RKO (cell line): ENCODE measurements at places on chromosomes 16 and 17.

- DNase-seq: peak; percentile 78
These were observed 29.7 kb downstream of the FAM222B start for GRCh38 chr17:28812748-28813377.

- DNase-seq: peak; percentile 91
These were observed 34.3 kb downstream of the STAT5A start for GRCh38 chr17:42322382-42323267.

DNA sequence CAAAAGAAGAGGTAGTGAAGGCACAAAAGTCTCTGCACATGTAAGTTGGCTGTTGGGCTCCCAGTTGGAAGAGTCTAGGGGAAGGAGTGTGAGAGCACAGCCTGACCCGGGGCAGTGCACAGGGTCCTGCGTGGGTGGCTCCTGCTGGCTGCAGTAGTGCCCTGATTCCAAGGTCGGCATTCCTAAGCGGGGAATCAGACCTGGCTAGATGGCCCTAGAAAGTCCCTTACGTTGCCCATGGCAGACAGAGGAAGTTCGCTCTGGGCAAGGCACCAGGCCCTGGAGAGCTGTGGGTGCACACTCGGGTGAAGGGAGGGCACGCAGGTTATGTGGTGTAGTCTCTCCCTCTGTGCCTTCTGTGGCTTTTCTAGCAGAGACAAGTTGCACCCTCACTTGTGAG lies 22.8 kb upstream of the SLC5A11 start:
- no peak for DNase-seq

GRCh38 chr16:67013233-67013822 lies 15.6 kb upstream of the CBFB start:
- DNase-seq: no peak

DNA sequence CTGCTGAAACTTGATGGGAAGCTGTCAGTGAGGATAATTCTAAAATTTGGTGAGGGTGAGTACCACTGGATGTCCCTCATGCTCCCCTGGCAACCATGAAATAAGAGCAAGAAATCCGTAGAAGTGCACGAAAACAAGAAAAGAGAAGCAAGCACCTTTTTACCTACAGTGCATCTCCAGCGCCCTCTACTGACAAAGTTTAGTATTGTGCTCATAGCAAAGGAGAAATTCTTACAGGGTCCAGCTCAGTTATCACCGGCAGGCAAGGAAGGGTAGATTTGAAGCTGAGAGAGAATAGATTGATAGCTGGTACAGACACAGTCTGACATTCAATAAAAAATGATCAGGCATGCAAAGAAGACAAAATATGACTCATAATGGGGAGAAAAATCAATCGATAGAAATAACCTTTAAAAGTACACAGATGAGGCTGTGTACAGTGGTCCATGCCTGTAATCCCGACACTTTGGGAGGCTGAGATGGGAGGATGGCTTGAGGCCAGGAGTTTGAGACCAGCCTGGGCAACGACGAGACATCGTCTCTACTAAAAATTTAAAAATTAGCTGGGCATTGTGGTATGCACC lies 28.3 kb upstream of the TEX2 start:
- peak; percentile 23 for DNase-seq

GRCh38 chr17:2878751-2879254 lies 82.6 kb downstream of the RAP1GAP2 start:
- DNase-seq: no peak

DNA sequence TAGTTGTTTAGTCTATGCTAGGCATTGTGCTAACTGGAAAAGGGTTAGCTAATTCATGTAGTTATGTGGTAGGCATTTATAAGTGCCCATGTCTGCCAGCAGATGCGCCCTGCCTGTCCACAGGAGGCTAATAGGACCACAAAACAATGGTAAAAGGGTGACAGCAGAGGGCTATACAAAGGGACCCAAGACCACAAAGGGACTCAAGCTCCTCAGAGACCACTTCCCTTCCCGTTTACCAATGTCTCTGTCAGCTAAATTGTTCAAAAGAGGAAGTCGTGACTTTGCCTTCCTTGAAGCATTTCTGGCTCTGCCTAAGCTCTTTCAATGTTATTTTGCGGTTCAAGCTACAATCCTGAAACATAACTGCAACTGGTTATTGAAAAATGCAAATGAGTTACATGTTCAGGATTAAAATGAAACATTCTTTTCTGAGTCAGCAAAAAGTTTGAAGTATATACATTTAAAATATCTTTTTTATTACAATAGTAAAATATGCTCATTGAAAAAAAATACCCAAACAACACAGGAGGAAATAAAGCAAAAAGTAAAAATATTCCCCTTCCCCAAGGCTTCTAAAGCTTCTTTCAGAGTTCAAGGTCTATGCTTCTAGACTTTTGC lies 149.2 kb downstream of the MAF start:
- DNase-seq: no peak

DNA sequence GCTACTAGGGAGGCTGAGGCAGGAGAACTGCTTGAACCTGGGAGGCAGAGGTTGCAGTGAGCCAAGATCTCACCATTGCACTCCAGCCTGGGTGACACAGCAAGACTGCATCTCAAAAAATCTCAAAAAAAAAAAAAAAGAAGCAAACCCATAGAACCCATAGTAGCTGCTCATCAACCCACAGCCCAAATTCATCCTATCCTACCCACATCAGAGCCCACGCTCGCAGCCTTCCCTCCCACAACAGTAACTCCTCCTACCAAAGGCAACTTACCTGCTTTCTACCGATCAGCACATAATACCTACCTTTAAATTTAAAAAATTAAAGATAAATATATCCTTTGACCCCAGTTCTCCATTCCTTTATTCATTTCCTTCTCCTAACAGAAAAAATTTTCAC lies 94.7 kb downstream of the GAS7 start:
- DNase-seq: no peak

DNA sequence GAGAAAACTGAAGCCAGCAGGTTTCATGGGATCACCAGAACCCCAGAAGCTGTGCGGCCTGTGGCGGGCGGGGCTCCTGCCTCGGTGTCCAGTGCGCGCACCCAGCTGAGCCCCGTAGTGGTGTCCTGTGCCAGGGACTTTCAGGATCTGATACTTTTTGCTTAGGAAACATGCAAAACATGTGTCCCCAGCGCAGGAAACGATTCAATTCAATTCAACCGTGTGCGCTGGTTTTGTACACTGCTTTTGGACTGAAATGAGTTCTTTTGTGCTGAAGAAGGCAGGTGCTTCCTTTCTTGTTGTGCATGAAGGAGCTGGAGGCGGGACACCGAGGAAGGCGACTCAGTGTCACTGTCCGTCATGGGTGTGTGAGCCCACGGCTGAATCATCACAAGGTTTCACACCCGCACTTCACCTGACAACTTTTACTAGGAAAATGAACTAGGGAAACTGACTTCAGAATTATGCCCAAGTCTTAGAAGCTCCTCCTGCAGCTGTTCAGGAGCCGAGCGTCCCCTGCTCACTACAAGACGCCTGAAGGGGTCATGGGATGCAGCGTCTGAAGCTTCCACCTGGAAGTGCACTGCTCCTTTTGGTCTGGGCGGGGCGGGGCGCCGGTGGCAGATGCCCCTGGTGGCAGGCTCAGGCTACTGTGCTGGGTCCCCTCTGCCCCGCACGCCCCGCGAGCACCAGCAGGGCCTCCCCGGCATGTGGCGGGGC lies 31.4 kb upstream of the ZNF750 start:
- DNase-seq: no peak

DNA sequence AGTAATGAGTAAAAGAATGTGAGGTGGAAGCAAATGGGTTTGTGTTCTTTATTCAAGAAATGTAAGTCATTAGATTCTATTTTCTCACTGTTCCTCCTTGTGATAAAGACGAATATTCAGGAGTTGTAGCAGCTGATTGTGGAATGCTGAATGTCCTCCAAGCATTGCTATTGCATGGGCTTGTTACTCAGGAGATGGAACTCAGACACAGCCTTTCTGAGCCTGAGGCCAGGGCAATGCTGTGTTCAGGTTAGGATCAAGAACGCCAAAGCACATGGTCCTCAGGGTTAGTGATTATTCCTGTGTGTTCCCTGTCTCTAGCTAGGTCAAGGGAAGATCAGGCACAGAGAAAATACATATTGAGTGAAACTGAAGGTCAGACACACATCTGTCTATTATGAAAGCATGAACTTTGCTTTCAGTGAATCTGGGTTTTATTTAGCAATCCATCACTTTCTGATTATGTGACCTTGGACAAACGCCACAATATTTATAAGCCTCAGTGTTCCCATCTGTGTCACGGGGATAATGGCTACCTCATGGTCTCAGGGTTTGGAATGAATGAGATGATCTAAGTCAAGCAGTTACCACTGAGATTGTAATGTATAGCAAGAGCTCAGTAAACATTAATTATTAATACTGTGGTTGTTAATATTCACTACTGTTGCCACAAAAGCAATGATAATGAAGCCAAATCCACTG lies 426.8 kb upstream of the DYNLRB2 start:
- no peak for DNase-seq

DNA sequence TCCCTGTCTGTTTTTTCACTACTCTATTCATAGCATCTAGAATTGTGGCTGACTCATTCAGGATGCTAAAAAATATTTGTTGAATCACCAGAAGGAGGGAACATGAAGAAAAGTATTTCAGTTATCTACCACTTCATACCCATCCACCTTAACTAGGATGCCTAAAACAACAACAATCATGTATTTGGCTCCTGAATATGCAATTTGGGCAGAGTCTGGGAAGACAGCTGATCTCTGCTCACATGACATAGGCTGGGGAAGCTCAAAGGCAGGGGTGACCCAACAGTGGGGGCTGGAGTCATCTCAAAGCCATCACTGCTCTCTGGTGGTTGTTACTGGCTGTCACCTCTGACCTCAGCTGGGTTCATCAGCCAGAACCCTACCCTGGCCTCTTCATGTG lies 80.1 kb upstream of the RPL38 start:
- DNase-seq: no peak

- DNase-seq: peak; percentile 44
These were observed 635 bp upstream of the SP2 start for GRCh38 chr17:47895347-47895855.

DNA sequence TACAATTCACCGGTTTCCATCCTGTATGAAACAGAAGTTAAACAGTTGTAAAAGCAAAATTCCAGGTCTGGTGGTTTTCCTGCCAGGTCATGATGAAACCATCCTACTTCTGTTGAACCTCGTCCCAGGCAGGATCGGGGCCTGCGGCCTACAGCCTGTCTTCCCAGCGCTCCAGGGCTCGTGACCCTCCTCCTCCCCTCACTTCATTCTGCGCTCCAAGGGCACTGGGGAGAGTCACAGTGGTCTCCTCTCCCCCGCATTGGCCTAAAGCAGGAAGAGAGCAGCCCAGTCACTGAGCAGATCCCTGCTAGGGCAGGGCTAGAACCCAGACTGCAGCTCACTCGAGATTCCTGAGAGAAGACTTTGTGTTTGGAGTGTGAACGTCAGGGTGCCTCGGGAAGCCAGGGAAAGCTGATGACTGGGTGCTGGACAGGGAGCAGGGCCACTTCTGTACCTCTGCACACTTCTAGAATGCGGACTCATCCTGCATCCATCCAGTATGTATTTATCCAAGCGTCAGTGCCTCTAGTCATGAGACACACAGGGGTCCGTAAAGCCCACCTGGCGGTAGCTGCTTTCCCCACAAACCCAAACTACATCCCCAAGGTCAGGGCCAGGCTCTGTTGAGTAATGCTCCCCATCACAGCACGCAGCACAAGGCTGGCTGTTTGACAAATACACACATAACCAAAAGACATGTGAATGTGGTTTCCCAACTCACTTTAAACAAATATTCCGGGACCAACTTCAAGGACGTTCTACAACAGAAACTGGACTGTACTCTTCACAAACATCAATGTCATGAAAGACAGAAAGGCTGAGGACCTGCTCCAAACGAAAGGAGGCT lies 1.7 kb upstream of the ITGAE start:
- no peak for DNase-seq

DNA sequence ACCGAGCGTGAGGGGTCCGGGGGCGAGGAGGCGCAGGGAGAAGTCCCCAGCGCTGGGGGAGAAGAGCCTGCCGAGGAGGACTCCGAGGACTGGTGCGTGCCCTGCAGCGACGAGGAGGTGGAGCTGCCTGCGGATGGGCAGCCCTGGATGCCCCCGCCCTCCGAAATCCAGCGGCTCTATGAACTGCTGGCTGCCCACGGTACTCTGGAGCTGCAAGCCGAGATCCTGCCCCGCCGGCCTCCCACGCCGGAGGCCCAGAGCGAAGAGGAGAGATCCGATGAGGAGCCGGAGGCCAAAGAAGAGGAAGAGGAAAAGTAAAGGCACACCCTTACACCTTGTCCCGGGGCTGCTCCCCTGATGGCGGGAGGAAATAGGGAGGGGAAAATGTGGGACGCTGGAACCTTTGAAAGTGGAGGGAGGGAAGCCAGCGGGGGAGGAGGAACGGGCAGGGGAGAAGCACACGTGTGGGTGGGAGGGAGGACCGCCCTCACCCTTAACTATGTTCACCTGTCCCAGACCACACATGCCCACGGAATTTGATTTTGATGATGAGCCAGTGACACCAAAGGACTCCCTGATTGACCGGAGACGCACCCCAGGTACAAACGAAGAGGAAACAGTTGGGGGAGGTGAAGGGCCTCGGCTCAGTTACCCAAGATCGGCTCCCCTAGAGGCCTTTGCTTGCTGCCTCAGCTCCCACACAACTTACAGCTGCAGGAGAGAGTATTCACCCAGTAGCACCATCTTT lies 916 bp downstream of the PAGR1 start:
- peak; percentile 79 for DNase-seq

- DNase-seq: no peak
These were observed 69.5 kb downstream of the CMIP start for GRCh38 chr16:81514041-81514559.

DNA sequence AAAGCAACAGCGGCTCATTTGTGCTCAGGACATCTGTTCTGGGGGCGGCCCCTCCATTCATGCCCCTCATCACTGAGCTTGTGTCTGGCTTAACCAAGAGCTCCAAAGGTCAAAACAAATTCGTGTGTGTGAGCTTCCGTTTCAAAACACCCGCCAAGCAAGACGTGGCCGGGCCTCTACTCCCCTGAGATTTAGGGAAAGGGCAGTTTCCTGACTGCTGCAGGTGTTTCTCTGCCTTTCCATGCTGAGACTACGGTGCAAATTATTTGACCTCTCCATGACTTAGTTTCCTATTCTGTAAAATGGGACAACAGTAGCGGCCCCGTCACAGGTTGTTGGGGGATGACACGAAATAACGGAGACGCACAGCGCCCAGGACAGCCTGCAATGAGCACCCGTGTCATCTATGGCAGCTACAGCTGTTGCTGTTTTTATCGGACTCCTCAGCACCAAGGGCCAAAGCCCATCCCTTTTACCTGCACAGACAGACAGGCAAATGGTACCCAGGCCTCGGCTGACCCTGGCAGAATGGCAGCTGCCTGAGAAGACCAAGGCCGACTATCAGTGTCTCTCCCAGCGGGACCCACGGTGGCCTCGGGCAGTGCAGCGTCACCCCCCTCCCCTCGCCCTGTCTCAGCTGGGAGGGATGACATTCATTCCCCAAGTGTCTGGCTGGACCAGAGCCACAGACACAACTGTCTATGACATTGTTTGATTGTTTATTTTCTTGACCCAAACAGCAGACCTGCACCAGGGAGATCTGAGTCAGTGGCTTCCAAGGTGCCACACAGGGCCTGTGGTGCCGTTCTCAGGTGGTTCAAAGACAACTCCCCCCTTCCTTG lies 50.7 kb upstream of the DOC2B start:
- no peak for DNase-seq
